ENCODE measurements at places on chromosomes 1 and 21.

- no peaks in the 10 kb centered on the region for H3K27me3 ChIP-seq
- H3K36me3 ChIP-seq: no peaks in the 10 kb centered on the region
- H3K4me3 ChIP-seq: no peak overlapping the region
- no peak for DNase-seq
Measured at GRCh38 chr1:230754796-230755195, 7.6 kb downstream of the CAPN9 start.

DNA sequence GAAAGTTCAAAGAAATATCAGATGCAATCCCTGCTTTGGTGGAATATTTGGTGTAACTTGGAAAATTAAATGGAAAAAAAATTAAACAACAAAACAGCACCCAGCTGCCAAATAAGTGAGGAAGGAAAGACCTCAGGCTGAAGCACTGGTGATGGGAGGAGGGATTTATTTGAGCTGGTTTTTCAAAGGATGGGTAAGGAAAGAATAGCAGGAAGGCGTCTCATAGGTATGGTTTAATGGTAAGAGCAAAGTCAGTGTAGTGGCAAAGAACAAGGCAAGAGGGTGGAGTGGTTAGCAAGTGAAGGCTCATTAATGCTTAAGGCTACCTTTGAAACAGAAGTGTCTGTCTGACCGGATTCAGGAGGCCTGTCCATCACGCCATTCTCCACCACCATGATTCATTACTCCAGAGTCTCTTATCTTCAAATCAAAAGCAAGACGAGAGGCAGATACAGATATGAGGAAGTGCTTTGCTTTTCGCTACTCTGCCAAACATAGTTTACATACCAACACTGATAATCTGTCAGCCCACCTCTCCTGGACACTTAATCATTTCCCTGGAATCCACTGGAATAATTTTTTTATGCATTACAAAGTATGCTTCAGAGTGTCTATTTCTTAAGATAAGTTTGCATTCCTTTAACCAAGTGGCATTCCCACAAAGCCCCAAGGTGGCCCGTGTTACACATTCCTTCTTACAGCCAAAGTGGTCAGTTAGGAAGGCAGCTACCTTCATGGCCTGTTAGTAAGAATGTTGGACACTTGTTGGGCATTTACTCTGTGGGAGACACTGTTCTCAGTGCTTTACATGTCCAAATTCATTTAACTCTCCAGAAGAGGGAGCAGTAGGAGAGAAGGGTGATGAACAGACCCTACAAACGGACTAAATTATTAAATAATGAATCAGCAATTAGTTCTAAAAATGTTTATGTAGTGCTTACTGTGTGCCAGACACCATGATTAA lies 146.6 kb downstream of the ROR1 start:
- no peaks in the 10 kb centered on the region for H3K27me3 ChIP-seq
- no peaks in the 10 kb centered on the region for H3K36me3 ChIP-seq
- H3K27ac ChIP-seq: no peak overlapping the region

DNA sequence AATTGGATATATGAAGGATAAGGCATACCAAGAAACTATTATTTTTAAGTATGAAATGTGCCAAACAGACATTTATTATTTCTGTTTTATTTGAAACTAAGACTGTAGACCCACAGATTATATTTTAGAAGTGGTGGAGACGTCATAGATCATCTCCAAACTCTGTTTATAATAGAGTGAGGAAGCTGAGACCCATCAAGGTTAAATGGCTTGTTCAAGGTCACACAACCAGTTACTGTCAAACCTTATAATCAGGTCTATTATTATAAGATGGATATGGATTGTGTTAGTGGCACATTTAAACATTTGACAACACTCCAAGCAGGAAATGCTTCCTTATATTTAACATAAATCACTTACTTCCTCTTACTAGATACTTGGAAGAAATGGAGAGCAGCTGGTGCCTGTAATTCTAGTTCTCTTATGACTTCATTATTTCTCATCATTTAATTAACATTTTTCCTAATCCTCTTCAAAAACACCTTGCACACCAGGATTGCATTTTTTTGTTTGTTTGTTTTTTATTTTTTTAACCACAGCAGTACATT lies 117.0 kb downstream of the NEK7 start:
- H3K27me3 ChIP-seq: no peaks in the 10 kb centered on the region
- no peaks in the 10 kb centered on the region for H3K36me3 ChIP-seq
- H3K4me1 ChIP-seq: peaks cover 5% of the 10 kb centered on the region

DNA sequence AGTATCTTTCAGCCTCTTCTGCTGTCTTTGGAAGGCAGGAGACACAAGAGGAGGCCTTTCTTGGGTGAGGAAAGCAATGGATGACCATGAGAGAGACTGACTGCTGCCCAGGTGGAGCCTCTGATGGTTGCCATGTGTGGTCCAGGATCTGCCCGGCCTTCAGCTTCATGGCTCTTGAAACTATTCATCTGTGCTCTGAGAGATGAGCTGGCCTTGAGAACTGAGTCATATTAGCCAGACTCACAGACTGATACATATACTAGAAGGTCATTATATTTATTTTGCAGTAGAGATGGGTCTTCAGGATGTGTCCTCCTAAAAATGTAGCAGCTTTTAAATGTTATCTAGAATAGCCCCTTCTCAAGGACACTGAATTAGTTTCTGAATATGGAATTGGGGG lies 33.7 kb downstream of the PTGFRN start:
- H3K36me3 ChIP-seq: no peaks in the 10 kb centered on the region
- no peak overlapping the region for H3K27ac ChIP-seq
- H3K4me1 ChIP-seq: no peaks in the 10 kb centered on the region
- no peak for DNase-seq

DNA sequence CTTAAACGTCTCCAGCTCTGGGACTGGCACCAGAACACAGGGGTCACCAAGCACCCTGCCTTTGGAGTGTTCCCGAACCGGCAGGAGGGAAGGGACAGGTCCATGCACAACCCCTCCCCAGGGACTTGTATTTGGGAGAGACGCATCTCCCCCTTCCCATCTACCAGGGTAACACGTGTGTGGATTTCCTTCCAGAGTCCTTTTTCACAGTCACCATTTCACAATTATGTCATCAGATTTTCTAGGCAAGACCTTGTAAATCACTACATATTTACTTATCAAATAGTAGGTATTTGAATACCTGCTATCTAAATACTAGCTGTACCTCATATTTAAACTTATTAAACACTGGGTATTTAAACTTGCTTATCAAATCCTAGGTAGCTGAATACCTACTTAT lies 57.4 kb upstream of the AJAP1 start:
- no peaks in the 10 kb centered on the region for H3K36me3 ChIP-seq
- H3K4me1 ChIP-seq: no peaks in the 10 kb centered on the region

GRCh38 chr21:29477347-29477746 lies 178.6 kb downstream of the BACH1 start:
- no peak overlapping the region for H3K27ac ChIP-seq
- H3K27me3 ChIP-seq: no peaks in the 10 kb centered on the region
- H3K36me3 ChIP-seq: no peaks in the 10 kb centered on the region
- peaks cover 2% of the 10 kb centered on the region for H3K4me1 ChIP-seq
- H3K4me3 ChIP-seq: no peak overlapping the region

DNA sequence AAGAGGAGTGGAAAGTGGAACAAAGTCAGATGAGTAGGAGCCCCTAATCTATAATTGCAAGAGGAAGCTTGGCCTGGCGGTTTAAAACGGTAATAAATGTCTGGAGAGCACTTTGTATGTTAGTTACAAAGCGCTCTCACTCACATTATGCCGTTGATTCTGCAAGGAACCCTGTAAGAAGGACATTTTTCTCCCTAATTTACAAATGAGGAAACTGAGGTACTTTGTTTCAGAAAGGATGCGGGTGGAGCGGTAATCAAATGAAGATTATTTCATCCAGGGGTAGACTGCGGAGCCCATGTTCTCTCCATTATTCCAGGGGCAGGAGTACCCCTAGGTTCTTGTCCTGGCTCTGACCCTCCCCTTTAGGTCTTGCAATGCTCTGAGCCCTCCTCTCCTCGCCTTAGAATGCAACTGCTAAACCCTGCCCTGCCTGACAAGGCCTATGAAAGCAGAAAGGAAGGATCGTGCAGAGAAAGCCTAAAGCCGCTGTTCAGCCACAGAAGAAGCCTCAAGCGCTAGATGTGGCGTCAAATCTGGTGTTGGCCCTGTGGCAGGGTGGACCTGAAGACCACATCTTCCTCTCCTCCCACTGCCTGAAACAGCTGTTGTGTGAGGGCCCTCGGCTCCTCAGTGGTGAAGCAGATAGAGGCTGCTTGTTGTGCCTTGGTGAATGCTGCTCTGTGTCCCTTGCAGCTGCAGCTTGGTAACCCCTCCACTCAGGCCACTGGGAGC lies 588 bp upstream of the PACC1 start:
- H3K4me3 ChIP-seq: peak overlapping the region; percentile 76
- H3K4me1 ChIP-seq: peaks cover 11% of the 10 kb centered on the region
- DNase-seq: no peak
- H3K27ac ChIP-seq: no peak overlapping the region

DNA sequence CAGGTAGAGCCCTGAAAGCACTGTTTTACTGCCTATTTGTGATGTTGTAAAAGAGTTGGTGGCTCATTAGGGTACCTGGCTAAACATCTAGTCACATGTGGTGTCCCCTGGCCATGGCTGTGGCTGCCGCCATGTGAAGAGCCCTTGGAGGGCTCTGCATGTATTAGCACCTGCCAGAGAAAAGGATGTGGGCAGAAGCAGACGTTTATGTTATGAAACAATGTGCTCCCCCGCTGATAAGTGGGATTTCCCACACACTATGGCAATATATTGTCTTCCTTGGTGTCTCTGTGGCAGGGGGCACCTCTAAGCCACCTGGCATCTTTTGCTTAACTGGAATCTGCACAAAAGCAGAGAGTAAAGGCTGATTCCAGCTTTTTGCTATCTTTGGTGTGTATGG lies 9.6 kb downstream of the TENT5C start:
- H3K4me3 ChIP-seq: no peak overlapping the region
- H3K4me1 ChIP-seq: peaks cover 36% of the 10 kb centered on the region
- no peak for DNase-seq

- DNase-seq: no peak
- H3K4me3 ChIP-seq: no peak overlapping the region
- H3K27me3 ChIP-seq: no peaks in the 10 kb centered on the region
- no peaks in the 10 kb centered on the region for H3K4me1 ChIP-seq
Measured at GRCh38 chr1:29064064-29064463, 59.6 kb downstream of the TMEM200B start.

GRCh38 chr1:200364831-200365230 lies 45.0 kb downstream of the ZNF281 start:
- peaks cover 1% of the 10 kb centered on the region for H3K36me3 ChIP-seq
- H3K4me3 ChIP-seq: no peak overlapping the region
- peaks cover 2% of the 10 kb centered on the region for H3K4me1 ChIP-seq
- no peak for DNase-seq
- no peaks in the 10 kb centered on the region for H3K27me3 ChIP-seq

- H3K27ac ChIP-seq: no peak overlapping the region
- no peaks in the 10 kb centered on the region for H3K27me3 ChIP-seq
- no peak overlapping the region for H3K4me3 ChIP-seq
- DNase-seq: no peak
Measured at GRCh38 chr1:74963120-74963519, 171.1 kb upstream of the LHX8 start.

DNA sequence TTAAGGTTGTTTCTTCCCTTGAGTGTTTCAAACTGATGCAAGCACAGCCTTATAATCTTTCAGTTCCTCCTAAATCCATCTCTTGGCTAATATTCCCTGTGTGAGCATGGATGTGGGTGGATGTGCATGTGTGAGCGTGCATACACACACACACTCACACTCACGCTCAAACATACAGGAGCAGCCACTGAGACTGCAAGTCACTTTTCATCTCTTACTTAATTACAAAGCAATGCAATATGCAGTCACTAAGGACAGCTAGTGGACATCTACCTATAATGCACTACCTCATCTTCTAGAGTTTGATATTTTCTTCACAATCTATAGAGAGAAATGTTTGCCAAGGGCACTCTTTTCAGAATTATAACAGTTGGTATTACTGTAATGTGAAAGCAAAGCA lies 1.4 kb downstream of the ESRRG start:
- H3K4me3 ChIP-seq: no peak overlapping the region
- H3K27ac ChIP-seq: no peak overlapping the region
- no peaks in the 10 kb centered on the region for H3K27me3 ChIP-seq

DNA sequence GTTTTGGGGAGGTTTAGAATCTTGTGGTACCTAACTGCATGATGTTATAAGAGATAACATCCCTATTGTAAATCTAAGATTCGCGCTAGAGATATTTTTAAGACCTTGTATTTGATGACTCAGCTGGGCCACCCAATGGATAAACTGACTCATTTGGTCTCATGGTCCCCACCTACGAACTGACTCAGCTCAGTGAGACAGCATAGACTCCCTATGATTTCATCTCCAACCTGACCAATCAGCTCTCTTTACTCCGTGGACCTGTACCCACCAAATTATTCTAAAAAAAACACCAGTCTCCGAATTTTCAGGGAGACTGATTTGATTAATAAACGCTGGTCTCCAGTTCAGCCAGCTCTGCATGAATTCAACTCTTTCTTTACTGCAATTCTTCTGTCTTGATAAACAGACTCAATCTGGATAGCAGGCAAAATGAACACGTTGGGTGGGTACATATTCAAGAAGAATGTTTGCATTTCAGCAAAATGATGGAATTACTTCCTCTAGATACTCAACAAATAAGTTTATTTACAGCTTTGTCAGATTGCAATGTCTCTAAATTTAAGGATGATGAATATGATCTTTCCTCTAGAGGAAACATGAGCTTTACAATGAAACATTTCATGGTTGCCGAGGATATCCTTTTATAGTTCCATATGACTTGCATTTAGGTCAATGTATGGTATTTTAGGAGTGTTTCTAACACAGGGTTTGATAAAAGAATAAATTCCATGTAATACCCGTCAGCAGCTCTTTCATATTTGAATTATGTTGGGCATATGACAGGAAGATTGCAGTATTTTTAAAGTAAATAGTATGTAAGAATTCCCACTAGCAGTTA lies 516.6 kb upstream of the RGS18 start:
- H3K4me1 ChIP-seq: no peaks in the 10 kb centered on the region
- DNase-seq: no peak
- H3K36me3 ChIP-seq: no peaks in the 10 kb centered on the region

DNA sequence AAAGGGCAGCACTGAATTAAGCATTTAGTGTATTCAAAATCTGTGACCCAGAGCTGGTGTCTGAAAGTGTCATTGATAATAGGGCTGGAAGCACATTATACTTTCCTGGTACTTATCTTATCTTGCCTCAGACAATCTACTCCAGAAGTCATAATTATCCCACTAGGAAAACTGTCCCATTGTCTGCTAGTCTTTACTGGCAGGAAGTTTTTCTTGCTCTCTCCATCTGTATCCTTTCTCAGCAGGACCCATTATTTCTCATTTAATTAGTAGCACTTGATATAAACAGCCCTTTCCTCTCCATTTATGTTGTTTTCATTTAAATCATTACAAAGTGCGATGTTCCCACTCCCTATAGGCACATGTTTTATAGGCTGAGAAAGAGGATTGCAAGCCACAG lies 36.5 kb upstream of the BARHL2 start:
- no peaks in the 10 kb centered on the region for H3K27me3 ChIP-seq
- no peak overlapping the region for H3K27ac ChIP-seq
- no peaks in the 10 kb centered on the region for H3K4me1 ChIP-seq

Measured in kidney (tissue), 22 donors.